Left ventricle myocardium inferior (tissue), 1 donor: ENCODE measurements at places on chromosomes 4 and X. TPM values are rescaled to one million over a fixed set of nuclear protein-coding genes. Genes with fewer than 3 reads are reported as not detected.

DNA sequence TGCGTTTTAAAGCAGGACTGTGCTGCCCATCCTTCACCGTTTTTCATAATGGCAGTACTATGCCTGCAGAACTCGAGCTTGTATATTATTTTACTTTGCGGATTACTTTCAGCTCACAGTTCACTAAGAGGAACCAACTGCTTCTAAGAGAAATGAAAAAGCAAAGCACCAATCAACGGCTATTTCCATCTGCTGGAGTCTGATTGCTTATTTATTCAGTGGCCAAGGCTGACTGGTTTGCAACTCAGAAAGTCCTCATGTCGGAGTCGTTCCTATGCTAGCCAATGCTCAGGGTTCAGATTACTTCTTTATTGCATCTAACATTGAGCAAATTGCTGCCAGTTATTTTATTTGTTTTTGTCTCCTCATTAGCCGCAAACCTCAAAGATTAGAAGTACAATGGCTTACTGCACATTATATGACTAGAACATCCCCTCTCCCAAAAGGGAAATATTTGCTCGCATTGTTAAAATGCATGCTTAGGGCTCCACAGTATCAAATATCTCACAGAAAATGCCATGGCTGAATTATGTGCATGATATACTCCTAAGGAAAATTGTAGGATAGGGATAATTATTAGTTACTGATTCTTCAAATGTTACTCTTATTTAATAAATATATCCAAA is 1628.2 kb upstream of the ADGRL3 start:
- DNase-seq = no peak
- H3K27me3 ChIP-seq = no peaks in the 10 kb centered on the region
- no peaks in the 10 kb centered on the region for H3K36me3 ChIP-seq
- H3K27ac ChIP-seq = no peak overlapping the region

GIMD1 gene
- not detected for total RNA-seq

DNA sequence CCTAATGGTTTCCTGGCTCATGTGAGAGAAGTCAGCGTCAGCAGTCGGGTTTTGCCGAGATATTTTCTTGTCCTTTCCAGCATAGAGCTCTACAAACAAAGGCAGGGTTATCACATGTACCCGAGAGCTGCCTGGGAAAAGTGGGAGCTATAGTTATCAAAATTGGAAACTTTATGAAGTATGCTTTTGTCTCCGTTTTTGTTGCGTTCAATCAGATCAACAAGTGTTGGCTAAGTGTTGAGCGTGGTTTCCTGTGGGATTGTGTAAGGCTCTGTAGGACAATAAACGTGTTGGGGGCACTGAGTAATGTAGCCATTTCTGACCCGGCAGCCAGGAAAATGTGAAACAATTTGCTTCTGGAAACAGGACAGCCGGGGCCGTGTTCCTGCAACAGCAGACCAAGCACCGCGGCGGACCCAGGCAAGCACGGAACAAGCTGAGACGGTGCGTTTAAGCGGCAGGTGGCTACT is at the start of gene BMX:
TSS of gene BMX (plus strand) at position 311 of the 470 bp plus-strand sequence. CDS start 7,547 bp downstream, outside the sequence.
- H3K4me1 ChIP-seq = no peaks in the 10 kb centered on the region
- DNase-seq = peak; percentile 23
- no peaks in the 10 kb centered on the region for H3K27me3 ChIP-seq
- H3K27ac ChIP-seq = peak within 1 kb of the TSS; percentile 51
- H3K36me3 ChIP-seq = no peaks in the 10 kb centered on the region

PALLD gene
- 871 TPM for total RNA-seq

GUCY1B1 gene
- total RNA-seq = 12.6 TPM

GRCh38 chr4:7526929-7527535 is 92.3 kb upstream of the PSAPL1 start:
- H3K4me3 ChIP-seq = no peak overlapping the region
- H3K36me3 ChIP-seq = no peaks in the 10 kb centered on the region
- no peaks in the 10 kb centered on the region for H3K4me1 ChIP-seq
- no peak for DNase-seq
- peaks cover 87% of the 10 kb centered on the region for H3K27me3 ChIP-seq

EGF gene
- total RNA-seq = 13.0 TPM

DNA sequence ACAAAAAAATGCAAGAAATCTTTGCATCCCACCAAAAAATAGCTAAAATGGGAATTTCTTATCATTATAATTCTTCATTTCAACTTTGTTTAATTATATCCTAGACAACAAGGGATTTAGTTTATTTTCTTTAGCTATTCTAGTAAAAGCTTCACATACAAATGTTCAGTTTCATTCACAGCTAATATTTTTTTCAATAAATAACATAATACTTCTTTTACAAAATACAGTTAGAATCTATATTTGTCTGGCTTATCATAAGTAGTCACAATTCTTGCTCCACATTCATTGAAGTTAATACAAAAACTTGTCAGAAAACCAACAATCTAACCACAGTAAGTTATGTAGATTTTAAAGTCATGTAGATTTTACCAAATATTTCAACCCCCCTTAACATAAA is 414.4 kb downstream of the FAT4 start:
- no peaks in the 10 kb centered on the region for H3K27me3 ChIP-seq
- no peaks in the 10 kb centered on the region for H3K4me1 ChIP-seq
- H3K4me3 ChIP-seq = no peak overlapping the region

GRCh38 chr4:2587213-2587823 is 50.9 kb downstream of the FAM193A start:
- peak overlapping the region; percentile 27 for H3K27ac ChIP-seq
- H3K4me3 ChIP-seq = no peak overlapping the region
- no peaks in the 10 kb centered on the region for H3K27me3 ChIP-seq
- DNase-seq = no peak
- peaks cover 88% of the 10 kb centered on the region for H3K4me1 ChIP-seq

- no peaks in the 10 kb centered on the region for H3K36me3 ChIP-seq
- no peak overlapping the region for H3K4me3 ChIP-seq
- H3K27ac ChIP-seq = no peak overlapping the region
- no peak for DNase-seq
- H3K27me3 ChIP-seq = peaks cover 81% of the 10 kb centered on the region
Measured at GRCh38 chr4:8832113-8832915, 39.3 kb downstream of the HMX1 start.

GRCh38 chr4:32472918-32473317 is 1752.7 kb downstream of the PCDH7 start:
- H3K27ac ChIP-seq = no peak overlapping the region
- DNase-seq = no peak
- H3K4me3 ChIP-seq = no peak overlapping the region
- no peaks in the 10 kb centered on the region for H3K27me3 ChIP-seq

- no peak overlapping the region for H3K27ac ChIP-seq
- no peaks in the 10 kb centered on the region for H3K27me3 ChIP-seq
- no peaks in the 10 kb centered on the region for H3K4me1 ChIP-seq
- no peak overlapping the region for H3K4me3 ChIP-seq
- no peak for DNase-seq
Measured at GRCh38 chrX:12002876-12003275, 135.4 kb upstream of the FRMPD4 start.

- no peaks in the 10 kb centered on the region for H3K4me1 ChIP-seq
- no peak overlapping the region for H3K27ac ChIP-seq
- no peaks in the 10 kb centered on the region for H3K27me3 ChIP-seq
- H3K36me3 ChIP-seq = no peaks in the 10 kb centered on the region
Measured at GRCh38 chr4:165461159-165461821, 82.5 kb downstream of the CPE start.
